Forelimb muscle (tissue), 1 donor: ENCODE measurements at places on chromosomes 11 and 22. TPM values are rescaled to one million over a fixed set of nuclear protein-coding genes. Genes with fewer than 3 reads are reported as not detected.
A peak's percentile ranks its signal among the peaks of the same experiment; 100 is the strongest.

The HEPACAM gene
- polyA plus RNA-seq: 0.06 TPM

The LAMTOR1 gene
- 78.6 TPM for polyA plus RNA-seq

The VSIG10L2 gene
- polyA plus RNA-seq: 0.28 TPM

The DRICH1 gene
- 0.35 TPM for polyA plus RNA-seq

The OR52W1 gene
- not detected for polyA plus RNA-seq

The OR5AN1 gene
- not detected for polyA plus RNA-seq

The CD248 gene
- polyA plus RNA-seq: 76.4 TPM

The MOGAT2 gene
- polyA plus RNA-seq: not detected

The HEPN1 gene
- 0.20 TPM for polyA plus RNA-seq

The ADM2 gene
- polyA plus RNA-seq: 0.30 TPM

The CARS1 gene
- polyA plus RNA-seq: 20.6 TPM

DNA sequence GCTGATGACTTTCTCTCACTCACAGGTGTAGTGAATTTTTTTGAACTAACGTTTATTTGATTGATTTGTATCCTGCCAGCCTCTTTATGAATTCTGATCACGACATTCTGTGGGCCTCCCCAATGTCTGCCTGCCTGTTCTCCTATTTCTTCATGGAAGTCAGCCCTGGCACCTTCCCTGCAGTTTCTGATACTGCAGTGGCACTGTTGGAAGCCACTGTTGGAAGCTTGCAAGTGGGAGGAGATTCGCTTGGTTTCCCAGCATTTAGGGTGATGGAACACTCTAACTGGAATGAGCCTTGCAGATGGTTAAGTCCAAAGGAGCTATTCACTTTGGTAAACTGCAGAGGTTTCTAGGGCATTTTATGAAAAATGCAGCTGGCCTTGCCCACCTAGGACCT, 1.3 kb upstream of the THY1 start:
- no peak for DNase-seq

DNA sequence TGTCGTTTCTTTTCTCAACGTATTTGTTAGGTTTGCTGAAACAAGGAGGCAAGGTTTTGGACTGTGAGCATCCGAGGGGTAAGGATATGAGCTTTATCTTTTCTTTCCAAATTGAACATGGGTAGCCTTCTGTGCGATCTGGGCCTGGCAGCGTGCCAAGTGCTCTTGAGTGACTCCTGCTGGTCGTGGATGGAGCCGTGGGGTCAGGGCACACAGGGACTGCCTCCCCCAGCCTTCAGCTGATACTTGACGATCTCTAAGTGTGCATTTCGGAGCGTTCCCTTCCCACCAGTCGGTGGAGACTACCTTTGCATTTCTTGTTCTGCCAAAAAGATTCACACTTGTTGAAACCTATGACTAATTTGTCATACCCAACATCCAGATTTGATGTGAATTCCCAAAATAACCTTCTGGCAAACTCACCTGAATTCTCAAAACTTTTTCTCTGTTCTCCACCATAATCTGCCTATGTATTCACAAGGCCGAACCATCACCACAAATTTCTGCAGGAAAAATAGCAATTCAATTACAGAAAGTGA, 40.1 kb upstream of the CLMP start:
- DNase-seq: no peak

DNA sequence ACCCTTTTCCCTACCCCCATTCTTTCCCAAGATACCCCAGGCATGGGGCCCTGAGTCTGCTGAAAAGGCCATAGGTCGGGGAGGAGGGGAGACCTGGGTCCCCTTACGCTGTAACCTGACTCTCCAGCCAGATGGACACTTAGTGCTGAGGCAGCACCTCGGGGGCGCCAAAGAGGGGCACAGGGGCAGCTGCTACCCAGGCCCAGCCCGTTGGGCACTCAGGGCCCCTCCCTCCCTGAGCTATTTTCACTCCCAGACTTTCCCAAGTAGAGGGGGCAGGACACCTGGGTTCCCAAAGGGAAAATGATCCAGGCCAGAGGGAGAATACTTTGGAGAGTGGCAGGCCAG, 933 bp downstream of the ACTN3 start:
- no peak for DNase-seq

DNA sequence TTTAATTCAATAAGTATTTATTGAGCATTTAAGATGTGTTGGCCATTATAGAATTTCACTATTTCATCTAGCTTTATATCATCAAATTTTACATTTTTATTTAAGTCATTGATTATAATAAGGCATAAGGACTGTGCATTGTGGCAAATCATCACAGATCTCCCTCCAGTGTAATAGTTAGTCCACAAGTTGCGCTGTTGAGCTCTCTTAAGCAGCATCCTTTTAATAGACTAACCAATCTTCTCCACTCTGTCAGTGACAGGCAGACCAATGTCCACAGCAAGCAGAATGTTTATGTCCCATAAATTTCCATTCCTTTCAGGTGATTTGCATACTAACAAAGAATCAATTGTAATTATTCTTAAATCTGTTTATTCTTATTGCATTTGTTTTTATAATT, 595.3 kb upstream of the CCDC90B start:
- no peak for DNase-seq

- no peak for DNase-seq
Observed at GRCh38 chr11:43222215-43222614, 89.6 kb upstream of the API5 start.

- DNase-seq: peak; percentile 28
Observed at GRCh38 chr11:22920939-22921565, 60.8 kb upstream of the CCDC179 start.

GRCh38 chr22:25643232-25644000, 78.9 kb downstream of the GRK3 start:
- DNase-seq: no peak

GRCh38 chr11:92018332-92018731, 206.3 kb upstream of the FAT3 start:
- no peak for DNase-seq

- no peak for DNase-seq
Observed at GRCh38 chr11:95908826-95909225, 15.1 kb downstream of the MTMR2 start.

DNA sequence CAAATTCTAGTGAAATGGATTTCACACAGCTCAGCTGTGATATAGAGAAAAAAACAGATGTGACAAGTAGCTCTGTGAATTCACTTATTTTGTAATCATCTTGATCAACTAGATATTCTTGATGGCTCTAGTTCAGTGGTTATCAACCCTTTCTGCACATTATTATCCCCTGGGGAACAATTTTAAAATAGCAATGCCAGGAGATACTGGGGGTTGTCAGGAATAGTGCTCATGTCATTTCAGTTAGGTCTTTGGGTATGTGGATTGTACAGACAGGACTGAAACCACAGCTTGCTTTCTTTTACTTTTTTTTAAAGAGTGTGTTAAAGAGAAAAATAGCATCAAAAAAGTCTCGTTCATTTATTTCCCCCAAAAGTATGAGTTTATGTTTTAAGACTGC, 269.0 kb upstream of the PDGFD start:
- no peak for DNase-seq

DNA sequence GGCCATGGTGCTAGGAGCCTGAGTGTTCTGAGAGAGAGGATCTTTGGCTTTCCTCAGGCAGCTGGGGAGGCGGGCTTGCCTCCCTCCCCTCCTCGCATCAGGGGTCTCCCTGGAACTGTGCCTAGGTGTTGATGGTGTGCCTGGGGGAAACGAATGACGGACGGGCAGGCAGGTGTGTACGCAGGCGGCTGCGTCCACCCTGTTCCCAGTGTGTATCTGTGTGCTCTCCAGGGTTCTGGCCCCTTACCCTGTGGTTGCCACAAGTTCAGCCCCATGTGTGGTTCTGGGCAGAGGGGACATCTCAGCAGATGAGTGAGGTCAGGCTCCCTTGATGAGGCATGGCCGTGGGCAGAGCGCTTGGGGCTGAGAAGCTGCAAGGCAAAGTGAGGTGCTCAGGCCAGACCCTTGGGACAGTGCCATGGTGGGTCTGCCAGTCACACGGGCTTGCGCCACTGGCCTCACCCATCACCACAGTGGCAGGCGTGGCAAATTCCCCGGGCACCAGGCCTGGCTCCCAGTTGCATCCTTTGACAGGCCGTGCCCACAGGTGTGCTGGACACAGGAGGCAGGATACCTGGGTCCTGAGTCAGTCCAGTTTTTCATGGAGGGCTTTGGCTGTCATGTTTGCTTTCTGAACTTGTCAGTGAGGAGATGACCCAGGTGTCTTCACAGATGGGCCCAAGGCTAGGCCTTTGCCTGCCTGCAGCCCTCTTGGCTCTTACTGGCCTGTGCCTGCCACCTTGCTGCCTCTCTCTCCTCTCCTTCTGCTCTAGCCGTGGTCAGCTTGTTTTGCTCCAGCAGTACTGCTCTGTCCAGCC, 27.3 kb downstream of the GNAZ start:
- no peak for DNase-seq

- no peak for DNase-seq
Observed at GRCh38 chr11:68010090-68011041, at the start of gene ALDH3B1. Gene ALDH3B1 (plus strand): TSS chr11:68010327. CDS start chr11:68015298, 4,971 bp downstream.

DNA sequence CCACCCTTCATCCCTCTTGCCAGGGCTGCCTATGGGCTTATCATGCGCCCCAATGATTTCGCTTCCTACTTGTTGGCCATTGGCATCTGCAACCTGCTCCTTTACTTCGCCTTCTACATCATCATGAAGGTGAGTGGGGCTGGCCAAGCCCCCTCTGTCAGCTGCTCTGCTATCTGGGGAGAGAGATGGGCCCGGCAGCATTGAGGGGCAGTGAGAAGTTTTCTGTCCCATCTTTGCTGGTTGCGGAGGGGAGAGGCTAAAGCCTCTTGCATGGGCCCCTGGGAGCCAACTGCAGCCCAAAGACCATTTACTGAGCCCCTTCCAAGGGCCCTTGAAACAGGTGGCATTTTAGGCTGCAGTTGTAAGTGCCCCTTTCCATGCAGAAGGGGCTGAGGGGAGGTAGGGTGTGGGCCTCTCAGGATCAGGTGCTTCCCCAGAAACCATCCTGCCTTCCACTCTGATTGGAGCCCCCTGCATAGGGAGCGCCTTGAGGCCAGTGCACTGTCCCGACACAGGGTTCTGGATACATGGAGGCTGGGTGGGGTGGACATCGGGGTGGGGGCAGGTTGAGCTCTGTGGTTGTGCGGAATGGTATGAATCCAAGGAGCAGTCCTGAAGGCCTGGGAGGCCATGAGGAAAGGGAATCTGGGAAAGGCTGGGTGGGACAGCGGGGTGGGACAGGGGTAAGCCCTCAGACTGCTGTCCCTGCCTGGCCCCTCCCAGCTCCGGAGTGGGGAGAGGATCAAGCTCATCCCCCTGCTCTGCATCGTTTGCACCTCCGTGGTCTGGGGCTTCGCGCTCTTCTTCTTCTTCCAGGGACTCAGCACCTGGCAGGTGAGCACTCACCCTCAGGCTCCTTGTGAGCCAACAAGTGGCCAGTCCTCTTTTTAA, 5.8 kb upstream of the TAGLN start:
- DNase-seq: no peak

GRCh38 chr11:44324749-44325525, 15.0 kb upstream of the ALX4 start:
- no peak for DNase-seq

GRCh38 chr11:102989379-102990047, 34.0 kb upstream of the MMP13 start:
- no peak for DNase-seq

DNA sequence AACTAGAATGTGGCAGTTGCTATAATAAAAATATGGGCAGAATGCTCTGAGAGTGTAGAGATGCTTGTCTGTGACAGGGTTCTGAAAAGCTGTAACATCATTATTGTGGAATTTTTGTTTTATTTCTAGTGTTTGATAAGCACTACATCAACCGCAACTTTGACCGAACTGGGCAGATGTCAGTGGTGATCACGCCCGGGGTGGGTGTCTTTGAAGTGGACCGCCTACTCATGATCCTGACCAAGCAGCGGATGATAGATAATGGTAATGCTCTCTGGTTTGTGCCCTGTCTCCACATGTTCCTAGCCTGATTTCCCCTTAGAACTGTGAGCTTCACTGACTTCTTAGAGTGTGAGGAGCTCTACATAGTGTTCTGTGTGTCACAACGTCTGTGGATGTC, 48.8 kb downstream of the DEPDC5 start:
- no peak for DNase-seq

DNA sequence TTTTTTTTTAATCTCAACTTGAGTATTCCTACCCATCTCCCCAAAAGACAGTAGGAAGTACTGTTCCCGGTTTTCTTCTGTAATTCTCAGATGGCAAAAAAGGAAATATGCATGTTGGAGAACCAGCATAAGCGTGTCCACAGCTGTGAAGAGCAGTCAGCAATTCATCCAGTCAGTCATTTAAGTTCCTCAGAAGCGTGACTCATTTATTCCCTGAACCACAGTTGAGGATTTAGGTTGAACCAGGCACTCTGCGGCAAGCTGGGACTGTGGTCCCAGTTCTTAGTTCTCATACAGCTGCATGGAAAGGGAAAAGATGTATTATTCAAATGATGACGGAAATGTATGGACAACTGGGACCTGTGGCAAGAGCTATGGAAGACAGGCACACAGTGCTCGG, 61.0 kb upstream of the MYO18B start:
- peak; percentile 40 for DNase-seq

GRCh38 chr11:63611395-63611747, 2.9 kb downstream of the PLAAT3 start:
- DNase-seq: no peak

- no peak for DNase-seq
Observed at GRCh38 chr11:65778431-65778900, 2.3 kb downstream of the AP5B1 start.

DNA sequence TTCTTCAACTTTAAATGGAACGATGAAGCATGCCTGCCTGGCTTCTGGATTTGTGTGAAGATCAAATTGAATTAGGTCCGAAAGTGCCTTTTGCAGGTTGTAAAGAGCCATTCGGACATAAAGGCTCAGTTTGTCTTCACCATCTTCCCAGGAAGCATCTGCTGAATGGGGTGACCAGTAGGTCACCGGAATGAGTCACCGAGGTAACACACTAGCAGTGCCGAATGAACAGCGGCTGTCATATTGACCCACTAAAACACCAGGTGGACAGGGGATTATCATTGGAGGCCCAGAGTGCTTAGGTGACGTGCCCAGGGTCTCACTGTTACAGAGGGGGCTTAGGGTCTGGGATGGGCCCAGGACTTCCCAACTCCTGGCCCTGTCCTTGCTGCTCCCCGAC, 43.1 kb upstream of the MYH9 start:
- no peak for DNase-seq

DNA sequence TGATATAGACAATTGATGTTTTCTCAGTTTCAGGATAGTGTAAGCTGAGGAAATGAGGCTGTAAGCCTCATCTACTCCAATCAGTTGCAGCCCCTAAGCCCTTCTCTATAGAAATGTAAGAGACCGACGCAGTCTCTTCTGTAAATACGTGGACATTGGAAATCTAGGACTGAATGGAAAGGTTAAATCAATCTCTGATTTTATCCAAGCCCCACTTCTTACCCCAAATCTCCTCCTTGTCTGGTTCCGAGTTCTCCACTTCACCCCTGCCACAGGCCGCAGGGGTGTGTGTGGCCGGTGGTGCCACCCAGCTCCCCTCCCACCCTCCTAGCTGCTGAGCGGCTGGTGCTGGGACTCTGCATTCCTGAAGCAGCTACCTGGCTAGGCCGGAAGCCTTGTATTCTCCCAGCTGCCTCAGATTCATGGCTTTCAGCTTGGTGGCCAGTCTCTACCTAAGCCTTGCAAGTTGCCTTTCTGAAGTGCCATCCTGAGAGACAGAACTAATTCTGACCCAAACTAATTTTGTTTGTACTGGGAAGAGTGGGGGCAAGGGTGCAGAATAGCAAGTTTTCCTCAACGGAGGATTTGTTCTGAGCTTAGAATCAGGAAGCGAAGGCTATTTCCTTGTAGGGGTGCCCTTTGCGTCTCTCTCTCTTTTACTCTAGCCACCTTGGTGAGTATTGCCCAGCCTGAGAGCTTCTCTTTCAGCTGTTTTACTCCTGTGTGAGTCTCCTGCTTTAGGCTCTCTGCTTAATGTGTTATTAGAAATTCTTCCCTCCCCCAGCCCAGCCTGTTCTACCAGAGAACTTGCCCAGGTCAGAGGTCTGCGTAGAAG, 749 bp downstream of the VWA5A start:
- DNase-seq: no peak

GRCh38 chr11:126834149-126834548, 166.4 kb downstream of the KIRREL3 start:
- DNase-seq: no peak
